ENCODE measurements at places on chromosomes 3 and 15.
A peak's percentile ranks its signal among the peaks of the same experiment; 100 is the strongest.

- DNase-seq, result no peak
These were observed 68.1 kb upstream of the DLG1 start for GRCh38 chr3:197366301-197367044.

DNA sequence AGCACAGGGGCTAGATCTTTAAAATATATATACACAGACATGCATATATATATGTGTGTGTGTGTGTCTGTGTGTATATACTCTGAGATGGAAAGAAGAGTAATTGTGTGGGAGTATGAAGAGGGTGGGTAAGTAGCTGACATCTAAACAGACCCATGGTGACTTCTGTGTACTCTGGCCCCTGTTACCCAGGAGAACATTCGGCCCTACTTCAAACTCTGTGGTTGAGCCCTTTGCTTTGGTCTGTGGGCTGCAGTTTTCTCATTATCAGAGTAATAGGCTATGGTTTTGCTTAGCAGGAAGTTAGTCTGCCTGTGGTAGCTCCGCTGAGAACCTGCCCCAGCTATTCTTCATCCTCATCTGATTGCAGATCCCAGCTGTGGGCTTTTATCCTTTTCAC is 141.4 kb downstream of the RBPMS2 start:
- DNase-seq, result no peak

DNA sequence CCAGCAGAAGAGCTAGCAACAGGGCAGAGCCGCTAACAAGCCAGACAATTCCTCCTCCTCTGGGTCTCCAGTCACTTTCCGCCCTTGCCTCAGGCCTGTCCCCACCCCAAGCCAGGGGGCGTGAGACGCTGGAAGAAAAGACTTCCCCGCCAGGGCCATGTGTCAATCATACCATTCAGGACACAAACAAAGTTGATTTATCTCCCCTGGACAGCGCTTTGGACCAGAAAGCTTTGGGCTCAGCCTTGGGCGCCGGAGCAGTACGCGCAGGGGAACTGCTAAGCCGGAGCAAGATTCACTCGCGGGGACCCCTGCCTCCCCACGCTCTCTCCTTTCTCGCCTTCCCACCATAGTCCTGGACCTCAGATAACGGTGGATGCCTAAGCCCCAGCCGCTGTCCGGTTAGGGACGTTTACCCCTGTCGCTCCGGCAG is 479 bp downstream of the LRRC2 start:
- no peak for DNase-seq

GRCh38 chr15:69983696-69984265 is 113.9 kb downstream of the TLE3 start:
- no peak for DNase-seq

DNA sequence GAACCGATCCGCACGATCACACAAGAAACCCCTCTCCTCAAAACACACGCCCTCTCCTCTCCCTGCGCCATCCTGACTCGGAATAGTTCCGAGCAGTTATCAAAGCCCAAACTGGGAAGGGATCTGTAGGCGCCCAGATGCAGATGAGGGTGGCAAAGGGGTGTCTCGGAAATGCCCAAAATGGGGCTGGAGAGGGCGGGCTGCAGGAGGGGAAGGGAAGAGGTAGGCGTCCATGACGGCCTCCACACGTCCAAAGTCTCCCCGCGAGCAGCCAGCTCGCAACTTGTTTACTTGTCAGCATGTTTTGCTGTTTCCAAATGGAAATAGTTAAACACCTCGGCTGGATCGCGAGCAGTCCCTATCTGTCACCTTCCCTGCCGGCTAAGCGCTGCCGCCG is 1.5 kb downstream of the NTRK3 start:
- DNase-seq, result no peak

DNA sequence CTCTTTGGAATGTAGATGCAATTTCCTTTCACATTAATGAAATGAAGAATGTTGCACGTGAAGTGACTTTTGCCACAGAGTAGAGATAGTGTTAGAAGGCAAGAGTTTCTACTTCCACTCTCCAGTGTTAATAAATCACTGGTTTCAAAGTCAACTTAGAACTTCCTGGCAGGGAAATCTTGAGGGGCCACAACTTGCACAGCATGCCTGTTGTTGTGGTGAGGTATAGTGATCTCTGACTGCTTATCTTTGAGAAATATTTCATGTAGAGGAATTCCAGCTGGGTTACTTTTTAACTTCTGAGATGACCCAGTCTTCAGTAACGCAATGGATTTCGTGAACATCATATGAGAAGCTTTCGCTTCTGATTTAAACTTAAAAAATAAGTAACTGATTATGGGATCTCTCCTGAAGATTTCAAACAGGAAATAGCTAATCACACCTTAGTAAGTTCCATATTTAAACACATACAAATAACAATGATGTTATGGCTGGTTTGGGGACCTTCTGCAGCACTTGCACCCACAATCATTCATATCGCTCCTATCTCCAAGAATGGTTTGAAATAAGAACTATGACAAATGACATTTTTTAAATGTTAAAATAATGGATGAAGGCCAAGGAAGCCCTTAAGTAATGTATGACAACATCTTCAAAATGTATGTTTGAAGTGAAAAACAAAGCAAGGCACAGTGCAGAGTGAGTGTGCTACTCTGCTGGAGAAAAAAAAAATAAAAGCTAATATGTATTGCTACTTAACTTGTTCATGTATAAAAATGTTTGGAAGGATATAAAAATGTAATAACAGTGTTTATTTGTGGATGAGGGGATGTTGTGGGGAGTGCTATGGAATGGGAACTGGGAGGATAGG is 726.5 kb upstream of the NECTIN3 start:
- DNase-seq, result no peak

- DNase-seq, result peak; percentile 79
These were observed 209.9 kb upstream of the RGMA start for GRCh38 chr15:93298901-93299300.

GRCh38 chr3:167929968-167930367 is 165.8 kb downstream of the GOLIM4 start:
- DNase-seq, result no peak

- DNase-seq, result no peak
These were observed 7.5 kb upstream of the UBL7 start for GRCh38 chr15:74468341-74469032.

GRCh38 chr15:67254238-67255175 is at the start of the genes AAGAB and IQCH:
Gene AAGAB (minus strand): TSS chr15:67254661. CDS start chr15:67254631, 30 bp downstream.
Gene IQCH (plus strand): TSS chr15:67254786. CDS start chr15:67254897, 111 bp downstream.
- DNase-seq, result peak; percentile 99

- no peak for DNase-seq
These were observed 4.7 kb upstream of the DNASE1L3 start for GRCh38 chr3:58215317-58216025.

- DNase-seq, result no peak
These were observed 6.9 kb upstream of the PPP1R2 start for GRCh38 chr3:195549931-195550519.

DNA sequence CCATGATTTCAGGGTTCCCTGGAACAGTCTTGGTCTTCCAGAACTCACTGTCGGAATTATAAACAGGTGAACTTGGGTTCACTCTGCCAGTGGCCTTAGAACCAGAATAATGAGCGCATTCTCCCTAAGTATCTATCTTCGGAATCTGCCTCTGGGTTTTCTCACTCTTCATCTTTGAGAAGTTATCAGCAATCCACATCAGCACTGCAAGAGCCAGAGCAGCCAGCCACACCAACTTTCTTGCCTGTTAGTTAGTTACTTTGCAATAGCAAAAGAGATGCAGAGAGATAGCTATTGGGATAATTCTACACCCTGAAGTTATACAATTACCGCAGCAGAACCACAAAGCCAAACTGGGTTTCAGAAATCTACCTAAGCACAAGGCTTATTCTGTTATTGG is 25.8 kb downstream of the GLB1 start:
- DNase-seq, result no peak

DNA sequence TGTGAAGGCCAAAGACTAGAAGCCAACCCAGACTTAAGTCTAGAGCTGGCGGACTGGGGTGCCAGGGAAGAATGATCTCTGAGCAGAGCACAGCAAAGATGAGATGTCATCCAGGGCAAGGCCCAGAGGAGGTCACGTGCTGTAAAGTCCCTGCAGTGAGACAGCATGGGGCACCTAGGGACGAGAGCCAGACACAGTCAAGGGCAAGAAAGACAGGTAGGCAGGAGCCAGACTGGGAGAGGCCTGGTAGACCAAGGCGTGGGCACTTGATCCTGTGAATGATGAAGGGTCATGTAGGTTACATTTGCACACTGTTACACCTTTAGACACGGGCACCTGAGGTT is 379.7 kb upstream of the PROK2 start:
- no peak for DNase-seq

- no peak for DNase-seq
These were observed 105.9 kb upstream of the AGBL1 start for GRCh38 chr15:85973584-85974347.

DNA sequence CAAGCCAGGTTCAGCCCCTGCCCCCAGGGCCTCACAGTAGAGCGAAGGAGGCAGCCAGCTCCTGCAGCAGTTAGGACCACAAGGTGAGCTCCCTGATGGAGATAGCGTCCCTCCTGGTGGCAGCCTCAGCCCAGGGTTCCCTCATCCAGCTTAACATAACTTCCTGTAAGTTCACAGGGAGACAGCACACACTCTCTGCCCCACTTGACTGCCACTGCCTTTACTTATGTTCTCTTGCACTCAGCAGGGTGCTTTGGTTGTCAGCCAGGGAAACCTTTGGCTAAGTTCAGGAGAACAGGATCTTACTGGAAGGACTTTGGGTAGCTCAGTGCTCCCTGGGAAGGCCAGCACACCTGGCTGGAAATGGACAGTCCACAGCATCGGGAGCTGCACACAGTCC is 10.9 kb downstream of the KBTBD13 start:
- DNase-seq, result peak; percentile 52

DNA sequence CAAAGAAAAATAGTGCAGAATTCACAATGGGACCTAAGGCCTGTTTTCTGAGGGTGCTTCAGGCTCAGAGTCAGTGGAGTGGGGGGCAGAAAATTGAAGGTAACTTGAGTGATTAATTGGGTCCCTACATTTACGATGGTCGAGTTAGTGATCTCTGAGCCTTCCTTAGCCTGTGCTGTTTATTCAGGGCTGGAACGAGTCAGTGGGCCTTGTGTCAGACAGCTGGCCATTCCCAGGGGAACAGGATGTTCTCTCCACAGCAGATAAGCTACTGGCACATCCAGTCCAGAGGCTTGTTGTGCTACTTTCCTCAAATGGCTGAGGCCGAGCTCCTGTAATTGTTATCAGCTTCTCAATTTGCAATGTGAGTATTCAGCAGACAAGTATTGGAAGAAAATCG is 29.2 kb upstream of the CNTN3 start:
- no peak for DNase-seq

DNA sequence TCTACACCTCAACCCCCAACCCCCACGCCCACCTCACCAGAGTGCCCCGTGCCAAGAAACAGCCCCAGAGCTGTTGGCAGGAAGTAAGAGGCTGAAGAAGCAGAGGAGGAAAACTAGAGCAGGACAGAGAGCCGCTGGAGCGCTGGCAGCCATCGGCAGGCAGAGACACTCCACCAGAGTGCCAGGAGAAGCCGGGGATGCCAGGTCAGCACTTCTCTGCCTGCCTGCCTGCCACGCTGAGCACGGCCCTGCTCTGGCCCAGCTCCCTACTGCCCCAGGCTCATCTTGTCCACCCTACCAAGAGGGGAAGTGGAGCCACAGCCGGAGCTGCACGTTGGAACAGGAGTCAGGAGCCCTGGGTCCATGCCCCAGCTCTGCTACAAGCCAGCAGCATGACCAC is 29.7 kb downstream of the CACNA2D2 start:
- no peak for DNase-seq

GRCh38 chr15:25761971-25762662 is 101.0 kb downstream of the ATP10A start:
- no peak for DNase-seq
